ENCODE measurements at places on chromosomes 1 and 21.
A peak's percentile ranks its signal among the peaks of the same experiment; 100 is the strongest.

GRCh38 chr1:66313429-66313828, 220.5 kb upstream of the SGIP1 start:
- DNase-seq = no peak

DNA sequence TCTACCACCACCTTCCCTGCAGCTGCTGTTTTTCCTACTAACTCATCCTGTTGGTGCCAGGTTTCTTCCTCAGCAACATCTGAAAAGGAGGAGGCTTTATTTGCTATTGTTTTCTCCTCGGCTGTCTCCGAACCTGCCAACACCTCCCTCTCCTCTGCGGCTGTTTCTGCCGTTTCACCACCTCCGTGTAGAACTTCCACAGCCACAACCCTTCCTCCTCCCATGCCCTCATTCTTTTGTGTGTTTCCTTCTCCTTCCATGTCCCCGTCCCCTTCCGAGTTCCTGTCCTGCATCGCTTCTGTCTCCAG, 59.0 kb upstream of the LRRC53 start:
- no peak for DNase-seq

DNA sequence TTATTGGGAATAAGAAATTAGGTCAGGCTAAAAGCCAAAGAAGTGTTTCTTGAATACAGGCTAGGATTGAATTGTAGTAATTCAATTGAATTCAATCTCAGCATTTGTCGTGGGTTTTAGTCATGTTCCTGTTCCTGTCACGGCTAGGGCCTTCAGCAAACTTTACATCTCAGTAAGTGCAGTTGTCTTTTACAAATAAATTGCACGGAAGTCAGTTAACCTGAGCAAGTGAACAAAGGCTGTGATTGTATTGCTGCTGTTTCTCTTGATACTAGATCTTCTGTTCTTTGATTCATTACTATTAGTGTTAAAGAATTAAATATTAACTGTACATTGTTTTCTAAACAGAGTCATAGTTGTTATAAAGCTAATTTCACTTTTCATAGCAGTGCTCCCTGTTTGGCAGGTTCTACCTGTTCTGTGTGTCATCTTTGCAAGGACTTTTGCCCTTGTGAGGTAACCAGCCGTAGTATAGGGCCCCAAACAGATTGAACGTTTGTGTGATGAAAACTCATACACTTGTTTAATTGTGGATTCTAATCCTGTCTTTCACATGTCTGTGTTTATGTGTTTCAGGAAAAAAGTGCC, 164.4 kb downstream of the EDEM3 start:
- DNase-seq = no peak

GRCh38 chr1:89545264-89546038, 20.8 kb downstream of the LRRC8B start:
- DNase-seq = peak; percentile 10

GRCh38 chr1:175294179-175294756, 101.7 kb upstream of the KIAA0040 start:
- no peak for DNase-seq

- no peak for DNase-seq
Measured at GRCh38 chr1:32780628-32781234, 36.4 kb downstream of the YARS1 start.

DNA sequence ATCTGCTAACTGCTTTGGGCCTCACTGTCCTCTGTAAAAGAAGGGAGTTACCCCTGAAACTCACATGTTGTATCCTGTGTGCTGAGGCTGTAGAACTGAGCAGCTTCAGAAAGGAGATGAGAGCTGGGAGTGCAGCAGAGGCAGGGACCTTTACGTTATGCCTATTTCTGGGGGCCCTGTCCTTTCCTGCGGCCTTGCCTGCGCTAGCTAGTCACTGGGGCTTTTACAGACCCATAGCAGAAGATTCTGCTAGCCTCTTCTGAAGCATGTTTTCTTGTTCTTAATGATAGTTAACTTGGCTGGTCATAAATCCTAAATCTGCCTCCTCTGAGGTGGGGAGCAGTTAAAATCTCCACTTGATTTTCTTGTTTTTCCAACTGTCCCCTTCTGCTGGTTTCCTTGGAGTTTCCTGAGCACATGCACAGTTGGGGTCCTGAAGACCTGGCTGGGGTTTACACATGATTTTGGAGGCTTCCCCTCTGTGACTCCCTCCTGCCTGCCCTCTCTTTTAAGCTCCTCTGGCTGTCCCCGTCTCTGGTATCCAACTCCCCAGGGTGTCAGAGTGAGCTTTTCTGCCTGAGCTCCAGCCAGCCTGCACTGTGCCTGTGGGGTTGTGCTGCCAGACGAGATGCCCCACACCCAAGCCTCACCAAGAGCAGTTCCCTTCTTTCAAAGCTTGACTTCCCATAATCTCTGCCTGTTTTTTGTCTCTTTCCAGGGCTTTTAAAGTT, 76.6 kb downstream of the NOS1AP start:
- no peak for DNase-seq

DNA sequence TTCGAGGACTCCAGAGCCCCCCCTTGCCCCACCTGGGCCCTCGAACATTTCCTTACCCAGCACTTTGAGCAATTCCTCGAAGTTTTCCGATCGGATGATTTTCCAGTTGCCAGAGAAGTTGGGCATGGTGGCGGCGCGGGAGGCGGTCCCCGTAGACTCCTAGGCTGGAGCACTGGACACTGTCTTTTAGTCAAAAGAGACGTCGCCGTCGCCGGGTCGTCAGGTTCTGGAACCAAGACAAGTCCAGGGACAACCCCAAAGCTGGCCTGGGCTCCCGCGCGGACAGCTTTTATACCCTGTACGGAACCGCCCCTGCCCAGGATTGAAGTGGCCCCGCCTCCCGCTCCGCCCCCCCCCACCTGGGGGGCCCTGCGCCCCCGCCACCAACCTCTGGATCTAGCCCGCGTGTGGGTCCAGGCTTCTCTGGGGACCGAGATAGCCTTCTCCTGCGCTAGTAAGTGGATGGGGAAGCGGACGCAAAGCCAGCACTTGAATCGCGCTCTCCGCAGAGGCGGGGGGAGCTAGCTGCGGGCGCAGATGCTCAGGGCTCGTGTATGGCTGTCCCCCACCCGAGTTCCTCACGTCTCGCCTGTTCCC, at the start of gene CRABP2:
Gene CRABP2 (minus strand): TSS at position 263 of the 597 bp plus-strand sequence. CDS start 137 bp downstream, at position 126.
- no peak for DNase-seq

DNA sequence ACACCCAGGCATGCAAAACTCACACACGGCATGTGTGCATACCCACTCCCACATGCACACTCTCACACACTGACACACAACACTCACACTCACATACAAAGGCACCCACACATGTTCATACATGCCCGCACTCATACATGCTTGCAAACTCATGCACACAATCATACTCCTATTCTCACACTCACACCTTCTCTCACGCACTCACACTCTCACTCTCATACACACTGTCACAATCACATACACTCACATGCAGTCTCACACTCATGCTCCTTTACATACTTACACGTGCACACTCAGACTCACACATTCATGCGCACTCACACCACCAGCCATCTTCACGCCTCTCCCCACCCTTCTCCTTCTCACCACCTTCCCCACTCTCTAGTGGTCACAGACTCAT, 3.1 kb downstream of the SLC5A9 start:
- DNase-seq = no peak

- no peak for DNase-seq
Measured at GRCh38 chr1:27821761-27822315, 8.7 kb upstream of the PPP1R8 start.

DNA sequence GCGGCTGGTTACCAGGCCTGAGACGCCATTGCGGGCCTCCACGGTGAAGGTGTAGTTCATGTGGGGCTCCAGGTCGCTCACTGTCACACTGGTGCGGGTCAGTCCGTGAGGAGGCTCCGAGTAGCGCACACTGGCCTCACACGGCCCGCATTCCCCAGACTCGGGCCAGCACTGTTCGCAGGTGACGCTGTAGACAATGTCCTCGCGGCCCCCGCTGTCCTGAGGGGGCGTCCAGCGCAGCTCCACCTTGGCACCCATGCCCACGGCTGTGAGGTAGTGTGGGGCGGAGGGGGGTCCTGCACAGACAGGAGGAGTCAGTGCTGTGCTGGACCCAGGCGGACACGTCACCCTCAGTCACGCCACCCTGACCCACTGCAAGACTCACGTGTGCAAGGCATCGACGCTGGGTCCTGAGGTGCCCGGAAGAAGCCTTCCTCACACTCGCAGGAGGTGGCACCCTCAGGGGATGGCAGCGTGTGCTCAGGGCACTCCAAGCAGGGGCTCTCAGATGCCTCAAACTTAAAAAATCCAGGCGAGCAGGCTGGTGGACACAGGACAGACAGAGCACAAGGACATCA, 17.9 kb downstream of the EPHA2 start:
- no peak for DNase-seq

DNA sequence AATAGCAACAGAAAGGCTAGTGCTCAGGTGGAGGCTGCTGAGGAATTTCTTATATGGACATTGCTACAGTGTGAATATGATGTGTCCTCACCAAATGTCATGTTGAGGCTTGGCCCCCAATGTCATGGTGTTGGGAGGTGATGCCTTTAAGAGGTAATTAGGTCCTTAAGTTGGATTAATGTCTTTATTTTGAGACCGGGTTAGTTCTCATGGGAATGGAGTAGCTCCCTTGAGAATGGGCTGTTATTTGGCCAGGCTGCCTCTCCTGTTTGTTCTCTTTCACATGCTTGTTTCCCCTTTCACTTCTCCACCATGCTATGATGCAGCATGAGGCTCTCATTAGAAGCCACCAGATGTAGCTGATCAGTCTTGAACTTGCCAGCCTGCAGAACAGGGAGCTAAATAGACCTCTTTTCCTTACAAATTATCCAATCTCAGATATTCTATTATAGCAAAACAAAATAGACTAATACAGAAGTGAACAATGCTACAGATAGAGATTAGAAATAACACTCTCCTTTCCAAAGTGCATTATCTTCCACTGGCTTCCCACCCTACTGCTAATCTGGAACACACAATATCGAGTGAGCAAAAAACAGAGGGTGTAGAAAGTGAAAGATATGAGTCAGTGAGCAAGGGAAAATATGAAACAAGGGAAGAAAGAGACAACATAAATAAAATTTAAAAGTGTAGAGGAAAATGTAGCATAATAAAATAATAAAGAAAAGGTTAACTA, 160.2 kb downstream of the NTMT2 start:
- no peak for DNase-seq

GRCh38 chr1:187042538-187042937, 213.8 kb downstream of the PLA2G4A start:
- DNase-seq = no peak

DNA sequence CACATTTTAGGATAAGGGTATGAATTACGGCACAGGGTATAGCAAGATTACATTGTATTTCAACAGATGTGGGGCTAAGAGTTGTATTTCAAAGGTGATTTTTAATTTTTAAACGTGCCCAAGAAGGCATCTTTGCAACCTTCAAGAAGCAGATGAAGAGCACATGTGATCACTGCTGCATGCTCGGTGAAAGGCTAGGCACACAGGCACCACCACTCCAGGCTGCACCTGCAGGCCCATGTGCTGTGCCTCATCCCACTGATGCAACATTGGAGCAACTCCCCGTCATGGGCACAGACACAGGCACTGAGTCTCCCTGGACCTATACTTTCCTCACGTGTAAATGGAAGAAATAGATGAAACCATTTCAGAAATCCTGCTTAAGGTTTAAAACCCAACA, 23.5 kb downstream of the UBE2G2 start:
- no peak for DNase-seq

DNA sequence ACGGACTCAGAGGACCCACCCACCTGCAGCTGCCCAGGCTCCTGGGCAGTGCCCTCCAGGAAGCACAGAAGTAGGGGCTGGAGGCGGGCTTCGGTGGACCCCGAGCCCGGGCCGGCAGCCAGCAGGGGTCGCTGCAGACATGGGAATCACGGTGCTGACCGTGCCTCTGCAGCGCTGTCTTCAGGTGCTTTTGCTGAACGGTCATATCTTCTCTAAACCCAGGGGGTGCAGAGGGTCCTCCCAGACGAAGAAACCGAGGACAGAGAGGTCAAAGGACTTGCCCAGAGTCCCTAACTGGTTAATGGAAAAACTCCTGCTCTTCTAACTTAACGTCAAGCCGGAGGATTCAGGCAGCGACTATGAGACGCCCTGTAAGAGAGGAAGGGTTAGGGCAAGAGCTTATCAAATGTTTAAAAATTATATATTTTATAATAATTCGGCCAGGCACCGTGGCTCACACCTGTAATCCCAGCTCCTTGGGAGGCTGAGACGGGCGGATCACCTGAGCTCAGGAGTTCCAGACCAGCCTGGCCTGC, 21.5 kb upstream of the LEFTY2 start:
- peak; percentile 22 for DNase-seq

GRCh38 chr1:33168556-33169289, 13.1 kb downstream of the TRIM62 start:
- DNase-seq = no peak

- DNase-seq = no peak
Measured at GRCh38 chr1:55679971-55680370, 464.8 kb upstream of the USP24 start.

DNA sequence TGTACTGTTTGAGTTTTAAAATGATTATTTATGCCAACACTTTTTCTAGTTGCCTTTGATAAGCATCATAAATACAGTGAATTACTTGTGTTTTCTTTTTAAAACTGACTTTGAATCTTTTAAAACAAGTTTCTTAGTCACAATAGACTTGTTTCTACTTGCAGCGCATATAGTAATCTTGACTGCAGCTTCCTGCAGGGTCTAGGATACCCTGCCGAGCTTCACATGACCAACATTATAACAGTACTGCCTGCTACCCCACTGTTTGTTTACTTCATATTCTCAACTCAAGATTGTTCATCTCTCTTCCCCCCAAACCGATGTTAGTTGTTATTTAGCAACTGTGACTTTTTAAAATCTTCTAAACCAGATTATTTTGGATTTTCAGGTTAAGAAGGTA, 751.3 kb upstream of the NEGR1 start:
- no peak for DNase-seq

GRCh38 chr21:43340491-43341377, 86.2 kb downstream of the SIK1 start:
- DNase-seq = no peak

GRCh38 chr1:155064111-155064831, 731 bp downstream of the EFNA4 start:
- no peak for DNase-seq

DNA sequence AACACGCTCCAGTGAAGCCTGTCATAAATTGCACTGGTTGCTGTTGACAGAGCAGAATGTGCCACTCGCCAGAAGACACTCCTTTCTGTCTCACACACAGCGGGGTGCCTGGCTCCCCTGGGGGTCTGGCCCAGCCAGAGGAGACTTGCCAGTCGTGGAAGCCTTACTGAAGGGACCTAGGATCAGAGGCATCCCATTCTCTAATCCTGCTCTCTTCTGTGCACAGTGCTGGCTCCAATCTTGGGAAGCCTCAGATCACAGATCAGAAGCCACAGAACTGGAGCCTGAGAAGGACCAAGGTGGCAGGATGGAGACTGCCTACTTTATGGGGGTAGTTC, 1.4 kb downstream of the SLC9A1 start:
- DNase-seq = no peak

DNA sequence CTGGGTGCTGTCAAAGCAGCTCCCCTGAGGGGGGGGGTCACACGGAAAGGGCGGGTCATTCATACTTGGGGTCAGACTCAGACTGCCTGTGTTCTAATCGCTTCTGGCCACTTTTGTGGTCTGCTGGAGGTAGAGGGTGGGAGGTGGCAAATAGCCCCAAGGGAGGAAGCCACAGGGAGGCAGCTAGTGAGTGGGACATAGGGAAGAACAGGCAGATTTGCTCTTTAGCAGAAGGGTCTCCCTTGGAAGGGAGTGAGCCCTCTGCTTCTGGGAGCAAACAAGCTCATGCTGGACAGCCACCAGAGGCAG, 24.5 kb downstream of the ACOT11 start:
- DNase-seq = no peak
